ENCODE measurements at places on chromosomes 11 and 22.

GRCh38 chr11:44068180-44068579 lies 2.1 kb downstream of the ACCS start:
- no peak for DNase-seq

DNA sequence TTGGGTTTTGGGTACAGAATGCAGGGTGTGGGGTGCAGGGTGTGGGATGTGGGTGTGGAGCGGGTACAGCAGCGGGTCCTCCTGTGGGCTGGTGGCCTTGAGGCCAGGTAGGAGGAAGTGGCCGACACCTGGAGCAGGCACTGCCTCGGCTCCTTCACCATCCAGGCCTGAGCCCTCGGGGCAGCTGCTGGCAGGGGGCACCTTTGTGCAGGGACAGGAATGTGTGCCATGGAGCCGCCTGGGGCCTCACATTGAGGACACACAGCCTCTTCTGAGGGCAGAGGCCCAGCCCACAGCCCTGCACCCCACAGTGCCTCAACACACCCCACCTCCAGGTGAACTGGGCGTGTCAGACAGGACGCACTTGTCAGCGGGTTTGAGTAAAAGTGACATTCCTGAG lies 984.0 kb downstream of the BRD1 start:
- no peak for DNase-seq

GRCh38 chr11:22449441-22449840 lies 111.3 kb downstream of the SLC17A6 start:
- DNase-seq = no peak

- peak; percentile 77 for DNase-seq
Observed at GRCh38 chr22:41022470-41023298, 69.7 kb upstream of the EP300 start.

GRCh38 chr22:50206599-50206998 lies 5.8 kb downstream of the SELENOO start:
- DNase-seq = no peak

DNA sequence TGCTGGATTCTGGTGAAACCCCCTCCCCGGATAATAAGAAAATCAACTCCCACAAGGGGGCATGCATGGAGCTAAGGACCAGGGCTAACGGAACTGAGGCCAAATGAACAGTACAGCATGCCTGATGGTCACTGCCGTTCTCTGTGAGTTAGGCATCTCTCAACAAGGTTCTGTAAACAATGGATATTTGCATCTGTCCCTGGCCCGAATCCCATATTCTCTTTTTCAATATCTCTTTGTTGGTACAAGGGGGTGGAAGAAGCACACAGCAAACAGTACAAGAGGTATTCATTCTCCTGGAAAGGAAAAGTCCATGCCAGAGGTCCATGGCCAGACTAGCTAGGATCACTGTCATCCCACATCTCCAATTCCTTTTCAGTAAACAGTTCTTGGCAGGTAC lies 32.2 kb upstream of the APOA1 start:
- no peak for DNase-seq

Data from CD4-positive, alpha-beta T cell treated with Interleukin-15 for 4 hours (primary cell).